ENCODE measurements at places on chromosomes 5 and 9.

DNA sequence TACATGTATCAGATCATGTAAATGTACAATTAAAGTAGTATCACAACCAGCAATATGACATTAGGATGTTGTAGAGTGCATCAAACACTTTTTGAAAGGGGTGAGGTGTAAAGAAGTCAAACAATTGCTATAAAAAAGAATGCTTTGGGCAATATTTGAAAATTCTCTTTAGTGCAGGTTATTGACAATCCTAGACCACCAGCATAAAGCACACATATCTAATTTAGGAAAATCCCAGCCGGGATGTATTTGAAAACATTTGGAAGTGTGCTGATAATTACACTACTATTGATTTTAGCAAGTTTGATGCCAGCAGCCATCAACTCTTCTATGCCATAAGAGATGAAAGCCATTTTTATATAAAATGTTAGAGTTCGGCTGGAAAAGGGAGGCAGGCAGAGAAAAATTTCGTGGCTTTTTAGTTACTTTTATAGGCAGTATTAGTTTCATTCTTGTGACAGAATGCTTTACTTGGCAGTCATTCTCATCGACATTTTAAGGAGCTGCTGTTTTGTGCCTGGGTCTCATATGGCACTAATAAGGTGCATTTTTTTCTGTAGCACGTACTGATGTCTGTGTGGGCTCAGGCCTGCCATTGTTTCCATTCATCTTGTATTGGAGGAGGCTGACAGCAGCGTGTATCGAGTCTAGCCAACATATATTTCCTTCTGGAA, 285.7 kb downstream of the AOPEP start:
- DNase-seq = no peak

DNA sequence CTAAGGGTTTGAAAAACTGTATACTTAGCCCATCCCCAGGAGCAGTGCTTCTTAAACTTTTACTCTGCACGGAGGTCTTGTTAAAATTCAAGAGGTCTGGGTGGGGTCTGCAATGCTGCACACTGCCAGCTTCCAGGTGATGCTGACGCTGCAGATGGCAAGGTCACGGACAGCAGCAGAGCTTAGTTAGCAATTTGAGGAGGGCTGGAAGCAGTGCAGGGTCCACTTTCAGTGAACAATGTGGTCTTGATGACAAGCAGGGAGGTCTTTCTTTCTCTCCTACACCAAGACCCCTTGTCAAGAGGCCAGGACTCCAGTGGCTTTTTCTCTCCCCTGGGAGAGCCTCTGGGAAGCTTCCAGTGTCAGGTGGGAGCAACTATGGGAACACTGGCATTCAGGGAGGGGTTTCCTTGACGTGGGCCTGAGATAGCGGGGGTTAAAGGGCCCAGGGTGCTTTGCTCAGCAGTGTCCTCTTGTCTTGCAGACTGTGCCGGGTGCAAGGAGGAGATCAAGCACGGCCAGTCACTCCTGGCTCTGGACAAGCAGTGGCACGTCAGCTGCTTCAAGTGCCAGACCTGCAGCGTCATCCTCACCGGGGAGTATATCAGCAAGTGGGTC, 65.0 kb upstream of the AFAP1L1 start:
- DNase-seq = no peak

DNA sequence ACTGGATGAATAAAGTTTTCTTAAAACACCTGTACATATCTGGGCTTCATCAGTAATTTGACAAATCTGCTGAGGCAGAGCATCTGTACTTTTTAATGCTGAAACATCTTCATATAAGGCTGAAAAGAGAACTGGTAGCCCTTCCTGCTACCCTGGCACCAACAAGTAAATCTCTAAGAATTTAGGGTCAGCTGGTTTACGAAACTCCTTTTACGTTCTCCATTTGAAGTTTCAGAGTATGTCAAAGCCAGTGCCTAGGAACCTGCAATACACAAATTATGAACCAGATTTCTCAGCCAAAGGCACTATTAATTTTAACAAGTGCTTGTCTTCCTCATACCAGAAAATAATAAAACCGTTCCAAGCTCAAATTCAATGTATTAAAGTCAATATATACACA, 3.8 kb downstream of the ZFAND5 start:
- no peak for DNase-seq

DNA sequence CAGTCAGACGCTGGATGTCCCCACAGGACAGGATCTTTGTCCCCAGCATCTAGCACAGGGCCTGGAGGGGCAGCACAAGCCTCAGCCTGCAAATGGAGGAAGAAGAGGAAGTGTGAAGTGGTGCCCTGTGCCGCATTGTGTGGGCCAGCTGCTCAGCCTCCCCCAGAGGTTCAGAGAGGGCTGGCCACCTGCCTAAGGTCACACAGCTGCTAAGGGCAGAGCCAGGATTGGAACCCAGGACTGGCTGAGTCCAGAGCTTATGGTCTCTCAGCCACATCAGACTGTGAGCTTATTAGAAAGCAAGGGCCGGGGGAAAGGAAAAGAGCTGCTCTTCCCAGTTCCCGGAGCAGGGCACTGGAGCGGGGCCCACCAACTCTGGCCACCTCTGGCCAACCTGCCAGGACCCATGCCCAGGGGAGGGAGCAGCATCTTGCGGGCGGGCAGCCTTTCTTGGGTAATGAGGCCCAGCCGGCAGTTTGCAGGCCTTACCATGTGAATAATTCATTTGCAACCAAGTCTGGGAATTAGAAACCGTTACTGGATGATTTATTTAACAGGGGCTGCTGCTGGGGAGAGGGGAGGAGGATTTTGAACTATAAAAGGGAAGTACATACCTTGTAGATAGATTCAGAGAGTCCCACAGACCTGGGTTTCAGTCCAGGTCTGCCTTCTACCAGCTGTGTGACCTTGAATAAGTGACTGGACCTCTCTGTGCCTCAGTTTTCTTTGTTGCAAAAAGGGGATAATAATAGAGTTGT, 11.6 kb upstream of the CRB2 start:
- DNase-seq = no peak

DNA sequence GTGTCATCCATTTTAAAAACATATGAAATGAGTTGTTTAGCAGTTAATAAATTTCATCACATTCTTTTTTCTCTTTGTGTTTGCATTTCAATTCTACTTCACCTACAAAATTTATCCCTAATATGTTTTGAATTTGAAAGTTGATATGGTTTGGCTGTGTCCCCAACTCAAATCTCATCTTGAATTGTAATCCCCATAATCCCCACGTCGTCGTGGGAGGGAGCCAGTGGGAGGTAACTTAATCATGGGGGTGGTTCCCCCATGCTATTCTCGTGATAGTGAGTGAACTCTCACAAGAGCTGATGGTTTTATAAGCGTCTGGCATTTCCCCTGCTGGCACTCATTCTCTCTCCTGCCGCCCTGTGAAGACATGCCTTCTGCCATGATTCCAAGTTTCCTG, 200.1 kb downstream of the EPB41L4A start:
- DNase-seq = no peak

GRCh38 chr5:158881091-158881880, 218.4 kb downstream of the EBF1 start:
- DNase-seq = no peak

Measured in T follicular helper cell (primary cell).